ENCODE measurements at places on chromosomes 11 and 22.

GRCh38 chr22:29311464-29312217 is 3.9 kb downstream of the RASL10A start:
- DNase-seq, result no peak

- DNase-seq, result no peak
These were observed 125.5 kb upstream of the PARVA start for GRCh38 chr11:12251666-12252560.

DNA sequence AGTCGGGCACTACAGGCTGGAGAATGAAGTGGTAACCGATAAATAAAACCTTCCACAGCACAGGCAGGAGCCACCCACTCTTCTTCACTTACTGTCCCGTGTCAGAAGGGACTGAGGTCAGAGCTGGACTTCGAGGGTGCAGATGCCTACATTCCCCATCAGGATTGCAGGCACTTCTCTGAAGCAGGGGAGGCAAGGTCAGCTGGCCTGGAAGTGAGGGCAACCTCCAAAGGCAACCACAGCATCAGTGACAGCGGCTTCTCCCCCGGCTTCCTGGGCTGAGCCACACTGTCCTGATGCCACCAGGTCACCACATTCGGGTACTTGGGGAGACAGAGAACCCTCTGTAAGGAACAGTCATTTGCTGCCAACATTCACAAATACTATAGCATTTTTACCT is 22.7 kb downstream of the TCIRG1 start:
- DNase-seq, result no peak

- DNase-seq, result no peak
These were observed 35.9 kb downstream of the ACO2 start for GRCh38 chr22:41504816-41505215.

GRCh38 chr11:8149726-8150125 is 19.1 kb downstream of the RIC3 start:
- DNase-seq, result no peak

DNA sequence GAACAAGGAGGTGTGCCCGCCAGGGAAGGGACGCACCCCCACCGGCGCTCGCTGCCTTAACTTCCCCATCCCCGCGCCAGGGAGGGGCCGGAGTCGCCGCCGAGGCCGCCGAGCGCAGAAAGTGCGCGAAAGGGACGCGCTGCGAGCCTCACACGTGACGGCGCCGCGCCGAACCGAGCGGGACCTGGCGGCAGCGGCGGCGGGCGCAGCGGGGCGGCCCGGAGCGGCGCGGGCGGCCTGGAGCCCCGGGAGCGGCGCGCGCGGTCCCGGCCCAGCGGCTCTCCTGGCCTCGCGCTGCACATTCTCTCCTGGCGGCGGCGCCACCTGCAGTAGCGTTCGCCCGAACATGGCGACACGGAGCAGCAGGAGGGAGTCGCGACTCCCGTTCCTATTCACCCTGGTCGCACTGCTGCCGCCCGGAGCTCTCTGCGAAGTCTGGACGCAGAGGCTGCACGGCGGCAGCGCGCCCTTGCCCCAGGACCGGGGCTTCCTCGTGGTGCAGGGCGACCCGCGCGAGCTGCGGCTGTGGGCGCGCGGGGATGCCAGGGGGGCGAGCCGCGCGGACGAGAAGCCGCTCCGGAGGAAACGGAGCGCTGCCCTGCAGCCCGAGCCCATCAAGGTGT is at the start of gene SORL1:
Gene SORL1, plus strand, starts transcription at position 329 of the 623 bp plus-strand sequence. Its CDS starts 18 bp downstream, at position 347.
- DNase-seq, result peak; percentile 86

- no peak for DNase-seq
These were observed 2.4 kb downstream of the KAT5 start for GRCh38 chr11:65714433-65714832.

- peak; percentile 98 for DNase-seq
These were observed at the start of gene TMEM218 for GRCh38 chr11:125111343-125112207. Gene TMEM218 (minus strand): TSS chr11:125111626. CDS start chr11:125102241, 9,385 bp downstream.
